ENCODE measurements at places on chromosomes 11 and 22.
A peak's percentile ranks its signal among the peaks of the same experiment; 100 is the strongest.

GRCh38 chr11:117827521-117828511 is 3.3 kb upstream of the FXYD2 start:
- no peak for DNase-seq

GRCh38 chr11:87812571-87813365 is 362.5 kb downstream of the RAB38 start:
- no peak for DNase-seq

DNA sequence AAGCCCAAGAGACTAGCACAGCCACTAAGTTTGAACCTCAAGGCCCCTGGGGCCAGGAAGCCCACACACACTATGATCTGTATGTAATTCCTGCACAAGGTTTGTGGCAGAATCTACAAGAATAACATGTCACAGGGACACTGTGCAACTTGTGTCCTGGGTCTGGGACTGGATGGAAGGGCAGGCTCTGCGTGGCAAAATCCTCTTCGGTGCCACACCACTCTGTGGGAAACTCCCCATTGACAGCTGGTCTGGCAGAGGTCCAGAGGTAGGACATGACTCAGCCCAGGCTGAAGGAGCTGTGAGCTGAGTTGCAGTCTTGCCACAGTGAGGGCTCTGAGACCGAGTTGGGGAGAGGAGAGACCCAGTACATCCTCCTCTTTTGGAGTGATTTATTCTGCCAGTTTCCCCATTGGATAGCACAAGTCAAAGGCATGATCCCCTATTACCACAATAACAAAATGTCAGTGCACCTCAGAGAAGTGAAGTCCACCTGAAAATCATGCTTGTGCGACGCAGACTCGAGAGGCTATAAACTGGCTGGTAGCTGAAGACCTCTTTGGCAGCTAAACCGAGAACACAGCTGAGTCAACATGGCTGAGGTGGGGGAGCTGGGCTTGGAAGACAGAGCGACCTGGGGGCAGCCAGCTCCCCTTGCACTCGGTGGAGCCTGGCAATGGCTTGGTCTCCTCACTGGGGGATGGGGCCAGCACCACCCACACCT is 23.3 kb upstream of the SERPIND1 start:
- DNase-seq: peak; percentile 72

GRCh38 chr11:75766443-75767227 is 1.9 kb upstream of the DGAT2 start:
- no peak for DNase-seq

DNA sequence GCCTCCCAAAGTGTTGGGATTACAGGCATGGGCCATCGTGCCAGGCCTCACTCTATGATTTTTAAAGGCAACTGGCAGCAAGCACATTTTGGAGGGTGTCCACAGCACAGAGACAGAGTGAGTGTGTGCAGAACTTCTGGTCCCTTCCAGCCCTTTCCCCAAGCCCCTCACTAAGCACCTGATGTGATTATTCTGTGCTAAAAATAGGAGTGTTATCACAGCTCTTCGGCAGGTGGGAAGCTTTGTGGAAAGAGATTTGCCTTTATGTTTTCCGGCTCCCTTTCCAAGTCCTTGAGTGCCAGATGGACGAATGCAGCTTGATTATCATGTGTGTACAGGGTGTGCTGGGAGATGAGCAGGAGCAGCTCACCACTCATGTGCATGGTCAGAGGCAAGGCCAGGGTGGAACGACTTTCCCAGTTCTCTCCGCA is 310.8 kb downstream of the DDX10 start:
- no peak for DNase-seq

DNA sequence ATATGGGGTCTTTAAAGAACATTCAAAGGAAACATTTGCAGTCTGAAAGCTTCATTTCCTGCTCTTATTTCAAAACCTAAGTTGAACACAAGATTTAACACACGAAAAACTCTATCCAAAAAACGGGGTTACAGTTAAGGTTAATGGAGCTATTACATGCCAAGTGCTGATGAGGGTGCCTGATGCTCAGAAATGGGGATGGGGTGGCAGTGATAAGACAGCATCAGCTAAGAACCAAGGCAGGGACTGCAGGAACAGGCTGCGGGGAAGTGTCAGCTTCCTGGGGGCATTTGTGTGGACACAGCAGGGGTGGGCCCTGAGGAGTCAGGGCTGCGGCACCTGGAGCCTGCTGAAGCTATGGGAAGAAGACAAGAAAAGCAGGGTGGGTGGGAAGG is 12.2 kb downstream of the DGCR2 start:
- no peak for DNase-seq

DNA sequence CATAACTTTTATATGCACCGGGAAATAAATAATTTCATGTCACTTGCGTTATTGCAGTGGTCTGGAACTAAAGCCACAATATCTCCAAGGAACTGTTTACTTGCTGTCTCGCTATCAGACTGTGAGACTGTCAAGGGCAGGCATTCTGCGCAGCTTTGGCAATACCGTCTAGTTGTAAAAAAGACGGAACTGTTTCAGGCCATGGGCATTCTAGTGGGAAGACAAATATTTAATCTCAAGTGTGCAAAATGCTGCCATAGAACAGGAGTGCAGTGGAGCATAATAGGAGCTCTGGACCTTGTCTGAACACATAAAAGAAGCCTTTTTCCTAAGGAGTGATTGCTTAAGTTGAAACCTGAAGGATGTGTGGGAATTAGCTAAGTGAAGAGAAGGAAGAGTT is 53.8 kb downstream of the PACS1 start:
- DNase-seq: no peak

- no peak for DNase-seq
Observed at GRCh38 chr11:74371269-74372052, 26.8 kb downstream of the PGM2L1 start.

DNA sequence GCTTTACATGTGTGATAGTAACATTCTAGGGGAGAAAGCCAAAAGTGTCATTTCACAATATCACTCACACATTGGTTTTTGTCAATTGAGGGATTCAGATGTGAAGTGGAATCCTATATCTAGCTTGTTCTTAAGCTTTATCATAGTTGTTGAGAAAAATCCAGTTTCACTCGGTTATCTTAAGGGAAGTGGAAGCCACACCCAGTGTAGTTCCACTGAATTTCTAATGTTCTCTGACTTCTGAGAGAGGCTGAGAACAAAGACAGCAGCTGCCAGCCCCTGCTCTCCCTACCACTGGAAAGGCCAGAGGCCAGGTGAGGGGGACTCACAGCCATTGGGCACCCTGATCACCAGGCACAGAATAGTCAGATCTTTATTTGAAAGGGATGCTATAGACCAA is 53.7 kb downstream of the THAP12 start:
- DNase-seq: no peak

DNA sequence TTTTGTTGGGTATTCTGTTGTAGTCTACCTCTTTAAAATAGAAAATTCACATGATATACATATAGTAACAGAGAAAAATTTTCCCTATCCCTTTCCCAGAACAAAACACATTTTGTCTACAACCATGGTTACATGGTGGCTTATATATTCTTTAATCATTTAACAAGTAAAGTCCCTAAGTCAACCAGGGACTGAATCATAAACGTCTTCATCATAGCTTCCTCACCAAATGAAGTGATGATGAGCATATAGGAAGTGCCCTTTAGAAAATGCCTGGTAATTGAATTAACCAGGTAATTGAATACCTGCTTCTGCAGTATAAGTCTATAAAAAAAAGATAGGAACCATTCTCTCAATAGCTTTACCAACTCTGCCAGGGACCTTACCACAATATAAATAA is 101.2 kb downstream of the APOL5 start:
- DNase-seq: no peak
